NCI-H748 treated with DMSO at 0.1 percent for 48 hours (cell line): ENCODE measurements at places on chromosomes 3 and 15.
A peak's percentile ranks its signal among the peaks of the same experiment; 100 is the strongest.

DNA sequence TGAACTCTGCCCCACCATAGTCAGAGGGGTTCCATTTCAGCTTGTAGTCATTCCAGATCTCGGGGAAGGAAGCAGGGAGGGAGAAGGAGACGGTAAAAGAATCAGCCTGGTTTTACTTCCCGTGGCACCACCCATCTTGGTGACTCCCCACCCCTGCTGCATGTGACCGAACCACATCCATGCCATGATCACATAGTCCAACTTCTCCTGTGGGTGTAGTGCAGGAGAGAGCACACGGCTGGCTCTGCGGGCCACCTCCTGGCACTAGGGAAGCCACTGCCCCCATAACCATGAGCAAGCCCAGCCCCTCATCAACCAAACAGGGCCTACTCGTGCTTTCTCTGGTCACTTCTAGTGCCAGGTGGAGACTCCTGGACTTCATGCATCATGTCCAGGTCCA lies 3.7 kb downstream of the CHRNA3 start:
- no peak for DNase-seq

GRCh38 chr3:155086051-155086450 lies 5.9 kb downstream of the MME start:
- no peak for DNase-seq

DNA sequence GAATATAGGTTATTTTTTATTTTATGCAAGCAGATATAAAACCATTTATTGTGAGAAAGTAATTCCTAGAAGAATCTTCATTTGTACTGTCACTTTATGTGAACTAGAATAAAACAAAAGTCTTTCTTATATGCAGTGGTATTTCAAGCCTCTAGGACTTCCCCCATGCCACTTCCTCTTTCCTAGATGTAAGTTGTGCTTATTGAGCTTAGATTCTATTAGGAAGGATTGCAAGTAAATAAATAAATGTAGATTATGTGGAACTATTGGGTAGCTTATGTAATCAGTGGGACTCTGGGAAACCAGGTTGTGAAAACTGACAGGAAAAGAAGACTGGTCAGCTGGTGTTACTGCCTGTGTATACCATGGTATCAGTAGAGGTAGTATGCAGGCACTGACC lies 169.7 kb downstream of the RSRC1 start:
- DNase-seq = no peak

DNA sequence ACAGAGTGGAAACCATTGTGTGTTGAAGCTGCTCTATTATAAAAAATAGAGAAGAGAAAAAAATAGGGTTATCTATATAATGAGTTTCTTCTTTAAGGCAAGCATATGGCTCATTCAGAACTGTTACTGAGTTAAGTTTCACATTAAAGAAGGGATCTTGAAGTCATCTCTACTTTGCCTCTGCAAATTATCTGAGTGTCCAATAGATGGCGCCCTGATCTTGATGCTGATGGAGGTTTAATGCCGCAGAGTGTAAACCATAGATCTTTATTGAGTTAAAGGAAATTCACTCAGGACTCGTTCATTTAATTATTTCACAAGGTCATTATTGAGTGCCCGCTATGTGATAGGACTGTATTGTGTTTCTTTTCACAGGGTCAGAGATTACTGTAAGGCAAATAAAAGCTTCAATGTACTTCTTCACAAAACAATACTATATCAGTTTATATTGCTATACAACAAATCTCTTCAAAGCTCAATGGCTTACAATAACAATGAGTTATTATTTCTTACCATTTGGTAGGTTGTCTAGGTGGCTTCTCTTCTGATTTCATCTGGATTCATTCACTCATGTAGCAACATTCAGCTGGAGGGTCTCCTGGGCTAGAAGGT lies 171.4 kb downstream of the NSUN3 start:
- DNase-seq = peak; percentile 1

- no peak for DNase-seq
Observed at GRCh38 chr15:40436892-40437751, 3.6 kb upstream of the BAHD1 start.

DNA sequence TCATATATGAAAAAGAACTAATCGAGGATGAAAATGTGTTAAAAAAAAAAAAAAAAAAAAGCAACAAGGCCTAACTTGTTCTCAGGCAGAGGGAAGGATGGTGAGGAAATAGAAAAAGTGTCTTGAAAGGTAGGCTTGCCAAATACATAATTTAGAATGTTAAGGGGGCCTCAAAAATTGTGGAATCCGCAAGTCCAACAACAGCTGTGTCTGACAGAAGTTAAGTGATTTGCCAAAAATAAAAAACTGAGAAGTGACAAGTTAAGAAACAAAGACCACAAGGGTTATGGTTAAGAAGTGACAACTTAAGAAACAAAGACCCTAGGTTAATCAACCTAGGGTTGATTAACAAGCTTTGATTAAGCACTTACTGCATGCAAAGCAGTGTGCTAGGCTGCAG lies 110.6 kb downstream of the P2RY1 start:
- no peak for DNase-seq

DNA sequence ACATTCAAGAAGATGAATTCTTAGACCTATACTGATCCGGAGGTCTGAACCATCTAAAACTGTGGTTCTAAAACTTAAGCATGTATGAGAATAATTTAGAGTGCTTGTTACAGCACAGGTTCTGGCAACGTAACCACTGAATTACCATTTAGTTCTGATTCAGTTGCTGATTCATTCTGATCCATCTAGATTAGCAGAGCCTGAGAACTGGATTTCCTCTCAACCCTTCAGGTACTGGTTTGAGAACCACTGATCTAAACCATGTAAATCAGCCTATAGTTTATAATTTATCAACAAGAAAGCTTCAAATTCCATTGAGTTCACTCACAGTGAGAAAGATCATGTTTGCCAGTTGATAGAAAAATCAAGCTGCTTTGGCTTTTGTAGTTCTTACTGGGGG lies 1001.1 kb upstream of the EPHA6 start:
- no peak for DNase-seq

DNA sequence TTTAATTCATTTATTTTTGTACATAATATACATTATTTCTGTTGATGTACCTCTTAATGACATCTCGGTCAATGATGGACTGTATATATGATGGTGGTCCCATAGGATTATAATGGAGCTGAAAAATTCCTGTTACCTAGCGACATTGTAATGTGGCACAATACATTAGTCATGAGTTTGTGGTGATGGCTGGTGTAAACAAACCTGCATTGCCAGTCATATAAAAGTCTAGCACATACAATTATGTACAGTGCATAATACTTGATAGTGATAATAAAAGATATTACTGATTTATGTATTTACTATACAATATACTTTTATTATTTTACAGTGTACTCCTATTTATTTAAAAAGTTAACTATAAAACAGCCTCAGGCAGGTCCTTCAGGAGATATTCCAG lies 15.1 kb downstream of the TTC14 start:
- DNase-seq = no peak
